ENCODE measurements at places on chromosomes 2 and 18.

- DNase-seq: no peak
Observed at GRCh38 chr2:237790353-237790752, 8.2 kb upstream of the RBM44 start.

DNA sequence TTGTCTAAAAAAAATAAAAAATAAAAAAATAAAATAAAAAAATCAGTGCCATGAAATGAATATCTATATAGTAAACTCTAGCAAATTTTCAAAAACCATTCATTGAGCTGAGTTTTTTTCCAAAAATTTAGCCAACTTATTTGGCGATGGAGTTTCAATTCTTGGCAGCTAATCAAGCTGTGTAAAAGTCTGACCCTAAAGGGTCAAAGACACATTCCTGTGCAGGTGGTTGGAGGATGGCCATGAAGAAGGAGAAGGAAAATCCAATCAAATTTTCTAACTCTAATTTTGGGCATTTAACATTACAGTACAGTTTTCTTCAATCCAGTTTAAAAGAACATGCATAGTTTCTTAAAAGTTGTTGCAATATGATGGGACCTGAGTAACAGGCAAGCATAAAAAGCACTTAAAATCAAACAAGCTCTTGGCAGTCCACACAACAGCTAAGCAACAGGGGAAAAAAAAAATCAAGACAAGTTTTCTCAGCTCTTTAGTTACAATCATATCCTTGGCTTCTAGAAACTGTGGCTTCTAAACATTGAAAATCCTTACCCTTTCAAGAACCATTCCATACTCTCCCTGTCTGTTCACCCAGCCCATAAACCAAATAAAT is 54.5 kb downstream of the ACVR1 start:
- no peak for DNase-seq

DNA sequence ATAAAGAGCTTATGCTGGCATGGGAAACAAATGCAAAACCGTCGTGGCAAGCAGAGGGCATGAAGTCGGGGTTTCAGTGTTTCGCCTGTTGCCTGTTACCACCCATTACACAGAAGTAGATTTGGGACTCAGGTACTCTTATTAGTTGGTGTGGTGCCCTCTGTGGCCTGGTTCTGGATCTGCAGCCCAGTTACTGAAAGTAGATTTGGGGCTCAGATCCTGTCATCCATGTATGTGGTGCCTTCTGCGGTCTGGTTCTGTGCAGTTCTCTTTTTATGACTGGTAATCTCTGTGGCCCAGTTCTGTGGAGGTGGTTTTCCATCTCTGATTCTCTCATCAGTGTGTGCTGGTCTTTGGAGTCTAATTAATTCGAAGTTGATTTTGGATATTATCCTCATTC is 45.2 kb downstream of the ADNP2 start:
- no peak for DNase-seq

DNA sequence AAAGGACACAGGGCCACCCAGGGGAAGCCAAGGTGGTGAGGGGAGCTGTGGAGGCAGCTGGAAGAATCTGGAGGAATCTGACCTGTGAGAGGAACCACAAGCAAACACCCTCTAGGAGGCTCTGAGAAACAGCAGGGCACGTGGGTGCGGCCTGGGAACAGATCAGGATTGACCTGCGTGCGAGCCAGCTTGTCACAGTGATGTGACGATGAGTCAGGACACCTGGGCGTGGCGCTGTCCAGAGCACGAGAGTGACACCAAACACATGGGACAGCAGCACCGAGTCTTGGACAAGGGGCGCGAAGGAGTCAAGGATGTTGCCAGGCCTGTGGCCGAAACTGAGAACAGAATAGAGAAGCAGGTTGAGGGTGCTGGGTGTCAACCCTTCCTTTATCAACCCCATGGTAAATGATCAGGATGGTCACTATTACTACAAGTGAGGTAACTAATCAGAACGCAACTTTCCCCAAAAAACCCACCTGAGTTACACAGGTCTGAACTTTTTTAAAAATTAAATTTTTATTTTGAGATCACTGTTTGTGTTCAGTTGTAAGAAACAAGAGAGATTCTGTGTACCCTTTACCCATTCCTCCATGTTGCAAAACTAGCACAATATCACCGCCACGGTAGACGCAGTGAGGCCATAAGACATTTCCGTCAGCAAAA is 637 bp upstream of the SFT2D3 start:
- no peak for DNase-seq

DNA sequence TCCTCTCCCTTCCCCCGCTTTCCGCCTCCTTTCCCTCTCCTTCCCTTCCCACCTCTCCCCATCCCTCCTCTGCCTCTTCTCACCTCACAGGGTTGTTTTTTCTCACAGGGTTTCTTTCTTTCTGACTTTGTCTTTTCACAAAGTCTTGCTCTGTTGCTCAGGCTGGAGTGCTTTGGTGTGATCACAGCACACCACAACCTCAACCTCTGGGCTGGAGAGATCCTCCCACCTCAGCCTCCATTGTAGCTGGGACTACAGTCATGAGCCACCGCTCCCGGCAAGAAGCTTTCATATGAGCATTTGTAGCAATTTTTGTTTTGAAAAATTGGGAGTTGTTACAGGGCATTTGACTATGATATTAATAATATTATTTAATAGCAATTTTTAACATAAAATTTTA is 32.9 kb downstream of the ACSL3 start:
- DNase-seq: no peak

GRCh38 chr18:49618742-49619681 is 57.2 kb downstream of the LIPG start:
- no peak for DNase-seq

All from stimulated activated CD8-positive, alpha-beta memory T cell treated with anti-CD3 and anti-CD28 coated beads, Interleukin-15, amount 100 ng/mL, for 4 hours (primary cell).